GM19239 (cell line): ENCODE measurements at places on chromosomes 2 and 18.

DNA sequence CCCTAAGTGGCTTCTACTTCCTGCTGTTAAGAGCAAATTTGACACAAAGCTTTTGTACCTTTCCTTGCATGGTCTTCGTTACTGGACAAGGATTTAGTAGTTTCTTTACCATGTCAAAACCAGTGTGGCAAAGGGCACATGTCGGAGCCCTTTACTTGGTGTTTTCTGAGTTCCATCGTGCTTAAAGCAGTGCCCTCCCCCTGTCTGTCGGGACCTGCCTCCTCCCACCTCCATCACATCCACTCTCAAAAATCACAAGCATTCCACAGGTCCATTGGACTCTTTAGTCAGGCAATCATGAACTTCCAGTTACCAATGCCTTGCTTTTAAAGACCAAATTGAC lies 763 bp downstream of the CCDC141 start:
- no peak for DNase-seq

DNA sequence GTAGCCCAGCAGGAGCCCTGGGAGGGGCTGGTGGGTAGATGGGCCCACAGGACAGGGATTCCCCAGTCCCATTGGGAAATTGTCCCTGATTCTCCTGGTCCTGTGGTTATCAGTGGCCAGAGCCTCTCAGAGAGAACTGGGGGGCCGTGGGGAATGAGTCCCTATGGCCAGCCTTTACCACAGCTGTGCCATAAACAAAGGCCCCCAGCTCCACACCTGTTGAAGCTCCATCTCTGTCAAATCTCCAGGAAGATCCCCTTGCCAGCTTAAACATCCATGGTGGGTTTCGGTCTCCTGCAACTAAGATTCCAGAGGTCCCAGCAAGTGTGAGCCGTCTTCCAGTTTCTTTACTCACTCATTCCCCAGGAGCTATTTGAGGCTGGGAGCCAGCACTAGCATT lies 897.1 kb downstream of the LRRTM4 start:
- no peak for DNase-seq

DNA sequence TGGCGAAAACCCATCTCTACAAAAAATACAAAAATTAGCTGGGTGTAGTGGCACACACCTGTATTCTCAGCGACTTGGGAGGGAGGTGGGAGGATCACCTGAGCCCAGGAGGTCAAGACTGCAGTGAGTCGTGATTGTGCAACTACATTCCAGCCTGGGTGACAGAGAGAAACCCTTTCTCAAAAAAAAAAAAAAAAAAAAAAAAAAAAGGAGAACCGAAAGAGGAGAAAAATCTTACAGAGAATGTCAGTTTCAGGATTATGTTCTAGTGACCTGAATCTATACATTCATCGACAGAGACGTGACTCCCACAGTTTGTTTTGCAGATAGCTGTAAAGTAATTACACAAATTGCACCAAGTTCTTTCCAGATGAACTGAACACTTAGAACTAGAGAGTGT lies 187.8 kb downstream of the FTCDNL1 start:
- no peak for DNase-seq

DNA sequence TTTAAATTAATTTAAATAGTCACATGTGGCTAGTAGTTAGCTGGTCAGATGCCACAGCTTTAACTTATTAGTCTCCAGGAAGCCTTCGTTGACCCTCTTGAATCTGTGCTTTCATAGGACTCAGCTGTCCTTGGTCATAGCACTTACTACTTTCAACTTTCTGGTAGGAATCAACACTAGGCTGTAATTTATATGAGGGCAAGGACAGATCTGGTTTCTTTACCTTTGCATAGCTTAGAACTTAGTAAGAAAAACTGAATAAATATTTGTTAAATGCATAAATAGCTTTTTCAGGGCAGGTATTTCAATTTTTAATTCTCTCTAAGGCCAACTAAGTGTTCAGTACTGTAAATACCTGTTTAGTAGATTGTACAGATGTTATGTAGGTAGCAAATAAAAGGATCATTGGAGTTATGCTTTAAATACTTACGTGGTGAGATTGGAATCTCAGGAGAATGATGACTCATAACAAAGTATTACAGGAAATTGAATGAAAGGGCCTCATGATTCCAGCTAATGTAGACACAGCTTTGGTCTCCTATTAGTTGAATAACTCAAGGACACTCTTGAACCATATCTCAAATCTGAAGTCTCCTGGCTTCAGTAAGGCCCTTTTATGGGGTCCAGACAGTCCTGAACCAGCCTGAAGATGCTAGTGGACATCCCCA lies 2.6 kb downstream of the CLIP4 start:
- DNase-seq = no peak

DNA sequence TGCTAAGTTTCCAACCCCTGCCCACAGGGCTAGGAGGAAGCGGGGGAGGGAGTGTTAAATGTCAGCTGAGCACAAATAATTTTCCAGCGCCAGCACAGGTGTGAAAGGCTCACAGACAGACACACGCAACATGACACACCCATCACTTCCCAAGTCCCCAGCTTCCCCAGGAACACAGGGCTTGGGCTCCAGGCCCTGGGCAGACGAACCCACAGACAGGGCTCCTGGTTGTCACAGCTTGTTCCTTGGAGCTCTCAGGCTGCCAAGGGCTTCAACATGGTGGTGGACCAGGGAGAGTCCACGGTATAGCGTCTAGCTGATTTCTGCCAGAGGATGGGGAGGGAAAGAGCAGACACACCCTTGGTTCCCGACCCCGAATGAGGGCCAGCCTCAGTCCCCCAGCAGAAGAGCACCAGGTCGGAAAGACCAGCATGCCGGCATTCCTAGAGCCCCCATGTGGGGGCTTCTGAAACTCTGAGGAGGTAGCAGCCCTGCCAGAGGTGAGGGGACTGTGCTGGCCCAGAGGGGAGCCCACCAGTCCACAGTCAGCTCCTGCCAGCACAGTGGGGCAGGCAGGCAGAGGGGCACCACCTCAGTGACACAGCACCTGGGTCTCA lies 1.9 kb downstream of the DUSP2 start:
- no peak for DNase-seq

- no peak for DNase-seq
Measured at GRCh38 chr2:105882920-105883435, 138.3 kb downstream of the NCK2 start.

GRCh38 chr2:28036307-28036706 lies 145.8 kb downstream of the BABAM2 start:
- DNase-seq = no peak

DNA sequence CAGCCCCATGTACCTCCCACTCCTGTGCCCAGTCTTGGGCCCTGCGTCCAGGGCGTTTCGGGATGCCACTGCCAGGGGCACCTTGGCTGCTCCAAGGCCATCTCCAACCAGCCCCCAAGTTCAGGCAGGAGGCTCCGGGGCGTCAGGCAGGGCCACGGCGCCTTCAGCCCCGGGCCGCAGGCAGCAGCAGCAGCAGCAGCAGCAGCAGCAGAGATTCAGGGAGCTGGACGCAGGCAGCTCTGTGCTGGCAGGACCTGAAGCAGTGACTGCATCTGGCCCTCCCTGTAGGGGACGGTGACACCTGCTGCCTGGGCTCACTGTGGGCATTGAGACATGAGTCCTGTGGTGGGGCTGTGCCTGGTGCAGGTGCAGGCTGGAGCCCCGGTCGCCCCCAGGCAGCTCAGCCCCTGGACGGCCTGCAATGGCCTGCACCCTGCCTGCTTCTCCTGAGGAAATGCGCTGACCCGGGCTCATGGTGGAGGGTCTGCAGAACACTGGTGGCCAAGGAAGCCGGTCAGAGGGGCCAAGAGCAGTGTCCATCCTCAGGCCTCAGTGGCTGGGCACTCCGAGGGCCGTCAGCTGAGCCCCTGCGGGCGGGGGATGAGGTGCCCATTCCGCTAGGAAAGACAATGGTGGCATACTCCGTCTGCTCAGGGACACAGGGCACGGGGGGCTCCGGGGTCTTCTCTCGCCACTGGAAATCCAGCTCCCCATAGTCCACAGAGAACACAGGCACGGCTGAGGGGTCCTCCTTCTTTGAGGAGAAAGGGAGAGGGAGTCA lies 8.0 kb downstream of the PDCD1 start:
- DNase-seq = no peak

DNA sequence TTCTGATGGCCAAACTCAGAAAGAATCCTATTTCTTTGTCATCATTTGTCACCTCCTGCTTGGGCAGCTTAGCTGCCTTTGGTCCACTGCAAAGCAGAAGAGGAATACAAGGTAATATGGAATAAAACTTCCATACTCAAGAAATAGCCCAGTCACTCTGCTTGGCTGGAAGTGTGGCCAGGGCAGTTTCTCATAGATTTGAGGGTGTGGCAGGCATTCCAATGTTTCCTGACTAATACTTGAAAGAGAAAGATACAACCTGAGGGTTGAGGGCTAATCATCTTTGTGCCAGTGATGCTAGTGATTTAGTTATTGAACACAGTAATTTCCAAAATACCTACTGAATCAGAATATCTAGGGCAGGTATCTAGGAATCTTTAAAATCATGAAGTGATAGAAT lies 83.1 kb downstream of the FAM161A start:
- no peak for DNase-seq

DNA sequence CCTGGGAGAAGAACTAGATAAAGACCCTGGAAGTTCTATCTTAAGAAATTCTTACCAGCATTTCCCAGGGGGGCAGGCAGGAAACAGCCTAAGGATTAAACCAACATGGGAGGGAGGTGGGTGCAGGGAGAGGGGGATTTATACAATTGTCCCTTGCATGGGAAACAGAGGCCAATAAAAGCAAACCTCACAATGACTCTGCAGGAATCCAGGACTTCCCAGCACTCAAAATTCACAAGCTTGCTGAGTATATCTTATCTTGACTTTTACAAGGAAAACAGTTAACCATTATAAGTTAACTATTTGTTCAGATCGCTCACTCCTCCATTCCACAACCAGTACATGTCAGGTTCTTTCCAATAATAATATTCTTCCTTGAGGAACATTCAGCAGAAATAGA lies 241.3 kb downstream of the MREG start:
- no peak for DNase-seq

DNA sequence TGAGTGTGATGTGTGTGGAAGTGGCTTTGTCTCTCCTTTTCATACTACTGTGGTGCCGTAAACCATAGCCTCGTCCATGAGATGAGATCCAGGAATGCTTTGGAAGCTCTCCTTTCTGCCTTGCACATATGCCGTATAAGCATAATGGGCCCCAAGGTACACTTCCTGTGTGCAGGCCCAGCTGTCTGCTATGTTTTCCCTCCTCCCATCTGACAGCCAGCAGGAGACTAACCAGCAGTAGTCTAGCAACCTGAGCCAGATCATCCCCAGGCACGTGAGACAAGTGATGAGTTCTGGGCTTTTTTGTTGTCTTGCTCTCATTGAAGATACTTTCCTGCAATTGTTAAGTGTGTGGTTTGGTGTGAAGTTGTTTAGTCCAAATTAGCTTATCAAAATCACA lies 555.5 kb upstream of the LRRTM4 start:
- no peak for DNase-seq

GRCh38 chr18:57771193-57771592 lies 31.9 kb downstream of the ATP8B1 start:
- no peak for DNase-seq

DNA sequence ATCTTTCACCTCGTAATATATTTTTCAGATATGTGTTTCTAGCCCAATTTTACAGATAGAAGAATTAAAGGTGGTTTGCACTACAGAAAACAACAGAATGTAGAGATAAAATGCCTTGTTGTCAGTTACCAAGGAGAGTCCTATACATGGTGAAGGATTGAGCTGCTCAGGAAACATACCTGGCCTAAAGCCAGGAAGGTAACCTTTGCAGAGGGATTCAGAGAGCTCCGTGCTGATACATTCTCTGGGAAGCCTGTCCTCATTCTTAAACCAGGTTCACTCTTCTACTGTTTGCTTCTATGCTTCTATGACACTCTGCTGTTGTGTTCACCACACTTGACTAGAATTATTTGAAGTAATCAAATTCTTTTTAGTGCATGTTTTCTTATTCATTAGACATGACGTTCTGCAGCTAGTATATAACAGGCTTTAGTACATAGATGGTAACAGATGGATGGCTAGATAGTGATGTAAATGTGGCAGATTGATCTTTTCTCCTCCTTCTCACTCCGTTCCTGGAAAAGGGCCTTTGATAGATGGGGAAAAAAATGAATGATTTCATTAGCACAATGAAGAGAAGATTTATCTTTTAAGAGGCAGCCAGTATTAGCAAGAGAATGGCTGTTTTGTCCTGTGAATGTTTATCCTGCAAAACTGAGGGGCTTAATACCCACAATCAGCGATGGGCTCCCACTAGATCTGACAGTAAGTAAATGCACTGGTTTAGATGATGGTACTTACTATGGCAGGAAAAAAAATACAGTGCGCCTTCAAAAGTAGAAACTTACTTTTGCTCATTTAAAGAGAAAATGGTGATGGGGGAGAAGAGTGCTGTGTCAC lies 589.6 kb upstream of the FAM98A start:
- DNase-seq = no peak
